ENCODE measurements at places on chromosomes 3 and 15. TPM values are rescaled to one million over a fixed set of nuclear protein-coding genes. Genes with fewer than 3 reads are reported as not detected.

DNA sequence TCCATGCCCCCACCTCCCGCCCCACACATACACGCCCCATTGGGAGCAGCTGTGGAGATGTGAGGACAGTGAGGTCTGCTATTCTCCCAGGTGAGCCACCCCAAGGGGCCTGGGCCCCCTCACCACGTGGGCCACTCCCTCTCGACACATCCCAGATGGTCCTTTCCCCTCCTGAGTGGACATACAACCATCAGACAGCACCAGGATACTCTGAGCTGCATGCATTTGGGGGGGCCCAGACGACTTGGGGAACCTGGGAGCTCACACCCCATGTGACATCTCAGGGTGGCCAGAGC, 17.5 kb downstream of the FBLN2 start:
- DNase-seq, result no peak

Gene AADAC
- total RNA-seq, result 2.8 TPM

- no peak for DNase-seq
Observed at GRCh38 chr3:124206225-124207055, 214.5 kb upstream of the ROPN1 start.

DNA sequence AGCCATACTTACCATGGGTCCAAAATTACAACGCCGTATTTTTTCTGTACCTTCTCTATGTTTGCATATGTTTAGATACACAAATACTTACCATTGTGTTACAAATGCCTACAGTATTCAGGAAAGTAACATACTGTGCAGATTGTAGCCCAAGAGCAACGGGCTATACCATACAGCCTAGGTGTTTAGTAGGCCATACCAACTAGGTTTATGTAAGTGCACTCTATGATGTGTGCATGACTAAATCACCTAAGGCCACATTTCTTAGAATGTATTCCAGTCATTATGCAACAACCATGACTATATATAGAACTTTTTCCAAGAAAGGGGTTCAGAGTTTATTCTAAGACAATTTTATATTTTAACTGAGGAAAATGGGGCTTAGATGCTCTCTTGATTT, 411.7 kb downstream of the MAGI1 start:
- DNase-seq, result no peak

DNA sequence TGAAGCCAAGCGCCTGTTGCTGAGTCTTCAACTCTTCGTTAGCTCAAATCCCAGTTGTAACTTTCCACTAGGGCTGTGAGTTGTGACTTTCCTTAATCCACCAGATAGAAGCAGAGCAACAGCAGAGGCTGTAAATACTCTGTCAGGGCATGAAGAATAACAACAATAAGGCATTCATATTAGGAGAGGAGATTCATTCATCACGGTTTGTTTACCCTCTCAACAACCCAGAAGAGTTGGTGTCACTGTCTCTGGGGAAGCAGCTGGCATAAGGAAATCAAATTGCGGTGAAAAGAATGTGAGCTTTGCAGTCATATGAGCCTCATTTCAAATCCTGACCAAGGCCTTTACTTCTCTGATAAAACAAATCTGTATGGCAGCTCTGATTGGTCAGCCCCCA, 184.8 kb downstream of the SHQ1 start:
- DNase-seq, result no peak

DNA sequence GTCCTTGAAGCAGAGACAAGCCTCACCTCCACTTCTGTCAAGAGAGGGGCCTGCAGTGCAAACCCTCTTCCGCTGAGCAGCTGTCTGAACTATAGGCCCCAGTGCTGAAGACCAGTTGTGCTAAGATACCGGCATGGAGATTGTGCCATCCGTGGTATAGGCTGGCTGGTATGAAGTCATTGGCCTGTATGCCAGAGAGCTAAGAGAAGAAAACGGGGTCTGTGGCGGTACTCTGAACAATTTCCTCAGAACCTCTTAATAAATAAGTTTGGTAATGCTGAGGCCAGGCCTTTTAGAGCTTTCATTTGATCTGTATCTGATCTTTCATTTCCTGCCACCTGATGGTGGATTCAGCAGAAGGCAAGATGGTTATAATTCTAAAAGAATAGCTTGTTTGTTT, 123.0 kb downstream of the LRIG1 start:
- DNase-seq, result no peak

DNA sequence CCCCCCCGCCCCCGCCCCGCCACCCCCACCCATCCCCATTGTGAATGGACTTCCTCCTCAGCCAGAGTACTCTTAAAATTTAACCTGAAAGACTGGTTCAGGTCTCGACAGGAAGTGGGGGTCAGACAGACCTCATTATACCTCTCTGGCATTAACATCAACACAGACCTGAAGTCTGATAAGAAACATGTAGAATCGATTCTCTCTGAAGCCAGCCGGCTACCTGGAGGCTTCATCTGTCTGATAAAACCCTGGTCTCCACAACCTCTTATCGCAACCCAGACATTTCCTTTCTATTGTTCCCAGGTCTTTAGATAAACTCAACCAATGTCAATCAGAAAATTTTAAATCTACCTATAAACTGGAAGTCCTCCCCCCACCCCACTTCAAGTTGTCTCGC, 42.6 kb downstream of the SLCO2A1 start:
- DNase-seq, result no peak

Gene XPC
- 28.8 TPM for total RNA-seq

Gene UCN2
- 2.8 TPM for total RNA-seq

GRCh38 chr15:92366381-92366780, 27.3 kb upstream of the ST8SIA2 start:
- DNase-seq, result no peak

DNA sequence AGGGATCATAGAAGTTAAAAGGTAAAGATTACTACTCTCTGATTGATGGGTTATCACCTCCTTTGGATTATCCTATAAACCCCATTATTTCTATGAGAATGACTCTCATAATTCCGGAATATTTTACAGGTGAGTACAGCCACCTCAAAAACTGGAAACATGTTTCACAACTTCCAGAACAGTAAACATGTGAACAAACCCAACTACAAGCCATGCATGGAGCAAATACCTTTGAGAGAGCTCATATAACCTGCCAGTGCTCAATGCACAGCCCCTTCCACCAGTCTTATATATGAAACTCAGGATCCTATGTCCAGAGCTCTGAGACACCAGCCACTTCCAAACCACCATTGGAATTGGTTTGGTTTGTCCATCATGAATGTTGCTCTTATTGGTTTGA, 208.0 kb downstream of the MECOM start:
- DNase-seq, result no peak

Gene TUSC7
- total RNA-seq, result not detected

Gene SCG5
- total RNA-seq, result 0.39 TPM

Gene TRH
- total RNA-seq, result not detected

DNA sequence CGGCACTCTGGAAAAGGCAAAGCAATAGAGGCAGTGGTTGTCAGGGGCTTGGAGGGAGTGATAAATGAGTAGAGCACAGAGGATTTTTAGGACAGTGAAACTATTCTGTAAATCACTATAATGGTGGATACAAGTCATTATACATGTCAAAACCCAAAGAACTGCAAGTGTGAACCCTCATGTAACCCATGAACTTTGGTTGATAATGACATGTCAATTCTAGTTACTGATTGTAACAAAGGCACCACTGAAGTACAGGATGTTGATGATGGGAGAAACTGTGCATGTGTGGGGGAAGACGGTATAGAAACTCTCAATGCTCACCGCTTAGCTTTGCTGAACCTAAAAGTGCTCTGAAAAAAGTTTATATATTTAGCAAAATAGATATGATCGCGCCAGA, 36.0 kb downstream of the BTLA start:
- no peak for DNase-seq

GRCh38 chr3:153906366-153906765, 214.8 kb upstream of the ARHGEF26 start:
- DNase-seq, result no peak

Gene HCN4
- total RNA-seq, result not detected

GRCh38 chr3:11385326-11385725, 113.1 kb downstream of the ATG7 start:
- no peak for DNase-seq

DNA sequence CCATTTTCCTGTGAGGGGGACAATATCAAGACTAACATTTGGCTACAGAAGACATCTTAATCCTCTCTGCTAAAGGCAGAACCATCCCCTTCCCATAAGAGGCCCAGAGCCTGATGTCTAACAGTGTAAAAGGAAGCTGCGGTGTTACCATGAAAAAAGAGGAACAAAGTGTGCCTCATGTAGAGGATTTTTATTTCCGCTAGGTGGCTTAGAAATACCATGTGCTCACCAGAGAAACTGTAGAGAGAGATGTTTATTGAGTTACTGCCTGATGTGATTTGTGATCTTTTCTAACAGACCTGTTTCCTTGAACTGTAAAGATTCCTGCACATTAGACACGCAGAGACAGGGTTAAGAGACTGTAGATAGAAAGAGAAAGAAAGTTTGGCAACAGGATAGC, 22.0 kb downstream of the OR5H15 start:
- DNase-seq, result no peak

Gene ZPLD1
- total RNA-seq, result not detected

DNA sequence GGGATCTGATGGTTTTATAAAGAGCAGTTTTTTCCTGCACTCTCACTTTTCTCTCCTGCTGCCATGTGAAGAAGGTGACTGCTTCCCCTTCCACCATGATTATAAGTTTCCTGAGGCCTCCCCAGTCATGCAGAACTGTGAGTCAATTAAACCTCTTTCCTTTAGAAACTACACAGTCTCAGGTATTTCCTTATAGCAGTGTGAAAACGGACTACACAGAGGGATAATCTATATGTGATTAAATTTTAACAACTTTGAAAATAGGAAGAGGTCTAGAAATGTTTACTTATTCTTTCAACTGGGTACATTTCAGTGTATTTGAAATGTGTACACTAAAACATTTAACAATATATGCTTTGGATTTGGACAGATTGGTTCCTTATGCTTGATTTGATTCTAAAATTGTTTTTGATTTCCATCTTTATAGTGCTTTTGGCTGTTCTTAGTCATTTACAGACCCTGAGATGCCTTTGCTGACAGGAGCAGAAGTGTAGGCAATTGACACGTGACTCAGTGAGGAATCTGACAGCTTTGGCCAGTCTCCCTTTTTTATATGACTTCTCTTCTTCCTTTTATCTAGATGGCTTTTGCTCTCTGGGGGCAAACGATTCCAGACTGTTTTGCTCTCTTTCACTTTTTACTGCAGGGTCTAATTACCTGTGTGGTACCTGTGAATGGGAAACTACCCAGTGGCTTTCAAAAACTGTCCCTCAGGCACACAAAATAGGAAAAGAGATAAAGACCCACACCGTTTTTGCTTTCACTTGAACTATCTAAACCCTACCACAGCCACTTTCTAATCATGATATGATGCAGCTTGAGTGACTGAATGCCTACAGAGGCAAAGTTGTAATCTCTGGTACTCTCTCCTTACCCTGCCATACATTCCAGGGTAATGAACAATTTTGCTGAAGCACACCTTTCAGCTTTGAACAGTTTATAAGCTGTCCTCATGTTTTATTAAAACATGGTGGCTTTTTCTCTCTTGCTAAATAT, 422.6 kb downstream of the ROBO1 start:
- no peak for DNase-seq

Gene MELTF
- 202 TPM for total RNA-seq

Gene POPDC2
- 3.5 TPM for total RNA-seq

Gene MYL3
- total RNA-seq, result not detected

Gene DTWD1
- 24.5 TPM for total RNA-seq

- no peak for DNase-seq
Observed at GRCh38 chr3:108182339-108182738, 39.9 kb downstream of the IFT57 start.

Gene KPNA1
- total RNA-seq, result 78.2 TPM

GRCh38 chr3:179646177-179646576, 6.7 kb upstream of the USP13 start:
- DNase-seq, result no peak

DNA sequence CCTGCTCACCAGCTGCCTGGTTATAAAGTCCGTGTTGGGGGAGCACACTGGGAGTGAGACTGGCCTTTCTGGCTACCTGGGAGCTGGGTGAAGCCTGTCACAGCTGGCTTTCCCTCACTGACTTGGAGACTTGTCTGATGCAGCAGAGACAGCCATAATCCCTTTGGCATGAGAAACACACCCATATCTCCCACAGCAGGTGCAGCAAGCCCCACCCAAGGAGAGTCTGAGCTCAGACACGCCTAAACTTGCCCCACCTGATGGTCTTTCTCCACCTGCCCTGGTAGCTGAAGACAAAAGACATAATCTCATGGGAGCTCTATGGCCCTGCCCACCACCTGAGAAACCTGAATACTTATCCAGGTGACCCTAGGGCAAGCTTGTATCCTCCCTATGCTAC, 54.8 kb downstream of the NMD3 start:
- DNase-seq, result no peak

- DNase-seq, result no peak
Observed at GRCh38 chr3:117532268-117532667, 822.7 kb downstream of the TUSC7 start.

GRCh38 chr3:139202226-139202958, 141.4 kb upstream of the MRPS22 start:
- DNase-seq, result peak; percentile 59

- DNase-seq, result no peak
Observed at GRCh38 chr3:156693166-156693565, 18.8 kb downstream of the TIPARP start.

Gene CRABP1
- total RNA-seq, result not detected

Gene SCN5A
- total RNA-seq, result 4.7 TPM

Gene CD86
- not detected for total RNA-seq
